ENCODE measurements at places on chromosomes 16 and 17.

DNA sequence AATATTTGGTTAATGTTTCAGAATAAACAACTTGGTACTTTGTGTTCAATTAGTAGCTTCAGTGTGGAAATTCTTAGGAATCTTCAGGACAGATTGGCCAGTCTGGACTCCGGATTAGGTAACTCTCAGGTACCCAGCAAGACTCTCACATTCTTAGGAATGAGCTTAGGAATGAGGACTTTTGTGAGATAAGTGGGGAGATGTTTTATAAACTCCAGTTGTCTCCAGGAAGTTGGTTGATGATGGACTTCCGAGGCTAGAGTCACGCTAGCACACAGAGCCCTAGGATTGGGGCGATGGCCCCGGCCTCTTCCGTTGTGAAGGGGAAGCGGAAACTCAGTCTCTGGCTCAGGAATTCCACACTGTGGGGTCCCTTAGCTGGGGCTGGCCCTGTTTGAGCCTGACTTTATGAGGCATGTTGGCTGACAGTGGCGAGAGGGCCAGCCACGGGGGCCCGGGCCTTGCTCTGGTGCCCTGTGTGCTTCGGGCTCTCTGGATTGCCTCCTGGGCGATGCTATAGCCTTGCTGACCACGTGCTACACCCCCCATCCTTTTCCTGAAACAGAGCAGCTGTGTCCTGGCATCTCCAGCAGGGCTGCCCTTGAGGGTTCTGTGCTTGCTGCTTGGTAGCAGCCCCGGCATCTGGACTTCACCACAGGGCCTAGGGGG is 32.4 kb downstream of the RAB11FIP3 start:
- no peak for DNase-seq
- H3K36me3 ChIP-seq: no peaks in the 10 kb centered on the region
- H3K27ac ChIP-seq: peak overlapping the region; percentile 73
- H3K27me3 ChIP-seq: no peaks in the 10 kb centered on the region
- no peak overlapping the region for H3K4me3 ChIP-seq
- H3K4me1 ChIP-seq: peaks cover 6% of the 10 kb centered on the region

DNA sequence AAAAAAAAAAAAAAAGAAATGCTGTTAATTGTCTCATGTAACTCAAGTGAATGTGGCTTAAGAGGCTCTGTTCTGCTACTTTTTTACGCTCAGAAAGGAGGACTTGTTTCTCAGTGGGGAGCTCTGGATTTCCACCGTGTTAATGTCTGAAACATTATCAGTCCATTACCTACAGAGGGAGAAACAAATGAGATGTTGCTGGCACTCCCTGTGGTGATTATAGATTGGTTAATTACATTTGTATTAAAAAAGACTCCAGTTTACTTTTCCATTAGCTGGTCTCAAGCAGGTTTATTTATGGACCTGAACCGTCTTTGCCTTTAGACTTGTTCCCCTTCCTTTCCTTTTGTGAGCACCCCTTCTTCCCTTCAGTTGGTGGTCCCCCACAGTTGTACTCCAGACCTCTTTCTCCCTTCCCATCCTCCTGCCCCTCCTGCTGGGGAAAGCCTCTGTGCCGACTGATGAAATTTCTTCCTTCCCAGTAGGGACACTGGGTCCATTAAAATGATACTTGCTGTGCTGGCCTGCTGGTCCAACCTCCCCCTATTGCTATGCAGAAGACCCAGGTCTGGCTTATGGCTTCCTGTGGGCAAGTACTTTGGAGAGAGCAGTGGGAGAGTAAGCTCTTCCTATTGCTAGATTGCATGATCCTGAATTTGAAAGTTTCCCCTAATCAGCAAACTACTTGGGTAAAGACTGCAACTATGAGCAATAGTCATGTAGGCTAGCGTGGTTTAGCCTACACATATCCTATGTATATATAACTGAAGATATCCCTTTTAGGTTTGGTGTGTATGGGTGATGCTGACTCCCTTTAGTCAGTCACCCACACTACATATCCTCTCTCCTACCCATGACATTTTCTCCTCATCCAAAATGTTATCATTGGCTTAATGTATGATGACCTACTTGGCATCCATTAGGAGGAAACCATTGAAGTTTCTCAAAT is 8.1 kb downstream of the CDC6 start:
- no peaks in the 10 kb centered on the region for H3K36me3 ChIP-seq
- H3K27me3 ChIP-seq: no peaks in the 10 kb centered on the region
- H3K4me3 ChIP-seq: no peak overlapping the region
- no peak overlapping the region for H3K27ac ChIP-seq
- DNase-seq: no peak

- H3K4me1 ChIP-seq: no peaks in the 10 kb centered on the region
- no peaks in the 10 kb centered on the region for H3K36me3 ChIP-seq
- H3K27me3 ChIP-seq: no peaks in the 10 kb centered on the region
- DNase-seq: peak; percentile 37
These were observed 410.0 kb upstream of the HSBP1 start for GRCh38 chr16:83397601-83398291.

DNA sequence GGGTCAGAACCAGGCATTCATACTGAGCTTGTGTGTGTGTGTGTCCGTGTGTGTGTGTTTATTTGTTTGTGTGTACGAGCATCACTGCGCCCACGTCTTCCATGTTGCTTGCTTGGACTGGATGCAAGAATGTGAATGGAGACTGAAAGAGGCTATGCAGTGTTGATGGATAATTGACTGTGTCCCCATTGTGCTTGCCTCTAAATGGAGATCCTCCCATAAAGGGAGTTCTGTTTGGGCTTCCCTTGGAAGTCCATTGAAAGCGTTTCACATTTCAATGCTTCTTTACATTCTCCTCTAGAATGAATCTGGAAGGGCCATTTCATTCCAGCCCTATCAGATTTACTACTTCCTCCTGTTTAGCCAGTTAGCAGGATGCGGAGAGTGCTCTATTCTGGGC is 124.0 kb downstream of the GP2 start:
- no peaks in the 10 kb centered on the region for H3K36me3 ChIP-seq
- DNase-seq: no peak
- H3K27me3 ChIP-seq: no peaks in the 10 kb centered on the region
- no peak overlapping the region for H3K27ac ChIP-seq
- H3K4me1 ChIP-seq: no peaks in the 10 kb centered on the region

GRCh38 chr16:48317614-48318315 is 67.4 kb downstream of the SIAH1 start:
- no peak for DNase-seq
- no peak overlapping the region for H3K4me3 ChIP-seq
- no peak overlapping the region for H3K27ac ChIP-seq
- H3K27me3 ChIP-seq: no peaks in the 10 kb centered on the region
- H3K4me1 ChIP-seq: no peaks in the 10 kb centered on the region

- no peaks in the 10 kb centered on the region for H3K36me3 ChIP-seq
- no peak overlapping the region for H3K27ac ChIP-seq
- no peak for DNase-seq
- H3K4me3 ChIP-seq: no peak overlapping the region
- H3K4me1 ChIP-seq: no peaks in the 10 kb centered on the region
These were observed 107.3 kb upstream of the CDH5 start for GRCh38 chr16:66258916-66259845.

- H3K4me1 ChIP-seq: no peaks in the 10 kb centered on the region
- no peak for DNase-seq
- no peaks in the 10 kb centered on the region for H3K36me3 ChIP-seq
- no peaks in the 10 kb centered on the region for H3K27me3 ChIP-seq
- H3K4me3 ChIP-seq: no peak overlapping the region
These were observed 406.3 kb downstream of the HAPSTR1 start for GRCh38 chr16:9497750-9498149.

DNA sequence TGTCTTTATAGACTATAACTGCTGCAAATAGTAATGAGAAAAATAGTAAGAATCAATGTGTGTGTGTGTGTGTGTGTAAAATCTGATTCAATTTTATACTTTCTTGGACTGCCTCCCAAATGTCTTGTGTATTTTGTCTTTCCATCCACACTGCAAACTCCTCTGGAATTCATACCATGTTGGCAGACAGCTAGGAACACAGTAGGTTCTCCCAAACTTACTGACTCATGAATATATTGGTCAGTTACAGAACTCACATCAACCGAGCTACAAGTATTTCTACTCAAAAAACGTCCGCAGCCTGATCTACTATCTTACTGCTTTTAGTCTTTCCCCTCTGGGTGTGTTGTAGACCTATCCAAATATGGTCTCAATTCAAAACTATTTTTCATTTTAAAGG is 542.7 kb upstream of the PSMD7 start:
- H3K4me3 ChIP-seq: no peak overlapping the region
- DNase-seq: no peak
- H3K36me3 ChIP-seq: no peaks in the 10 kb centered on the region

- no peaks in the 10 kb centered on the region for H3K4me1 ChIP-seq
- H3K27ac ChIP-seq: no peak overlapping the region
- no peak overlapping the region for H3K4me3 ChIP-seq
- H3K27me3 ChIP-seq: no peaks in the 10 kb centered on the region
These were observed 36.1 kb upstream of the MYH2 start for GRCh38 chr17:10585529-10585928.

DNA sequence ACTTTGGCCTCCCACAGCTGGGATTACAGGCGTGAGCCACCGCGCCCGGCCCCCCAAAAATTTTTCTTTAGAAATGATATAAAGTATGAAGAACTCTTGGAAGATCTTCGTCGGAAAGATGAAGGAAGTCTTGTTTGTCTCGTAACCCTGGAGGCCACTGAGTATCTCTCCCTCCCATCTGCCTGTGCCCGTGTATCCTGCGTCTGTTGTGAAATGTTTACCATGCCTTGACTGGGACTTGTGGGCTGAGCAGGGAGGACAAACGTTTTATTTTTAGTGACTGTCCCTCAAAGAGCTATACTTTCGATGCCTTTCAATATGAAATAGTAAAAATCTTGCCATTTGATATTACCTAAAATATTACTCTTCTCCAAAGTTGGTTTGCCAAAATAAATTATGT is 121.2 kb downstream of the RPTOR start:
- no peaks in the 10 kb centered on the region for H3K27me3 ChIP-seq
- H3K27ac ChIP-seq: no peak overlapping the region
- no peaks in the 10 kb centered on the region for H3K4me1 ChIP-seq
- H3K4me3 ChIP-seq: no peak overlapping the region
- no peak for DNase-seq

Data from prostate gland (tissue), 2 donors.